NCI-H69 (cell line): ENCODE measurements at places on chromosomes 1 and 21.

GRCh38 chr1:76140227-76140626, 65.7 kb downstream of the ST6GALNAC3 start:
- peak; percentile 34 for DNase-seq

DNA sequence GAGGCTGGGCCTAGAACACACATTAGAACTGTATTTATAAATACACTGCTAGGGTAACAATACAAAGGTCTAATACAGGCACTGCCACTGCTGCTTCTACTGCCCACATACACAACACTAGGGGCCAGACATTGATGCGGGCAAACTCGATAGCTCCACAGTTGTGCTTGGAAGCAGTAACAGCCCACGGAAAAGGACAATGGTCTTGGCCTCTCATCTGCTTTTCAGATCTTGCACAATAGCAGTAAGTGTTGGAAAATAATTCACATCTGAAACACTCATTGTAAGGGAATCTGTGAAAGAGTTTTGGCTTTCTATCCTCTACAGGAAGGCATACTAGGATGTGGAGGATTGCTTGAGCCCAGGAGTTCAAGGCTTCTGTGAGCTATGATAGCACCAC, 6.9 kb upstream of the SPOCD1 start:
- DNase-seq, result no peak

DNA sequence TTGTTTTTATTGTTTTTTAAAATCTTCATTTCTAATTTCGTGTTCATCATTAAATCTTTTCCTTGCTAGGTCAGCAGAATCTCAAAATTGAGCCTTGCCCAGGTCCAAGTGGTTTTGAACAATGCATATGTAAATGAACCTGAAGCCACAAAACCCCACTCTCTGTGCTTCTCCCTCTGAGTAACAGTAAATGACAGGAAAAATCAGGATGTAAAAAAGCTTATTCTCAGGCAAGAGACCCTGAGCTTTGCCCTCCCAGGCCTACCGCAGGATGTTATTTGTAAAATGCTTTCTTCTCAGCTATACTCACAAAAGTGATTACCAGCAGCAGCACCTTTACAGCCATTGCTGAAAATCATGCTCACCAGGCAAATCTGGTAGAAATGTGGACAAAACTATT, 47.6 kb downstream of the TYW3 start:
- no peak for DNase-seq

DNA sequence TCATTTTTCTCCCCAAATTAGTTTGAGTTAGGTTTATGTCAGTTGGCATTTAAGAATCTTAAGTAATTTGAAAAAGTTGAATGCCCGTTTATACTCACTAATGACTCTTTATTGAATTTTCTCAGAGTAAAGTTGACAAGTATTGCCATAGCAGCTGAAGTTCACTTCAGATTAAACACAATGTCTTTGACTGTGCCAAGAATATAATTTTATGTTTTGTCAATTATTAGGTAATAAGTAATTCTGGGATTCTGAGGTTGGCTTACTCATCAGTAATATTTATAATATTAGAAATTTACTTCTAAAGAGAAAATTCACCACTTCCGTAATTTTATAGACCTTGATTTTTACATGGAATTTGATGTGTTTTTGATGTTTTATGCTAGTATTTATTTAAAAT, 369.3 kb upstream of the TMPRSS15 start:
- no peak for DNase-seq

DNA sequence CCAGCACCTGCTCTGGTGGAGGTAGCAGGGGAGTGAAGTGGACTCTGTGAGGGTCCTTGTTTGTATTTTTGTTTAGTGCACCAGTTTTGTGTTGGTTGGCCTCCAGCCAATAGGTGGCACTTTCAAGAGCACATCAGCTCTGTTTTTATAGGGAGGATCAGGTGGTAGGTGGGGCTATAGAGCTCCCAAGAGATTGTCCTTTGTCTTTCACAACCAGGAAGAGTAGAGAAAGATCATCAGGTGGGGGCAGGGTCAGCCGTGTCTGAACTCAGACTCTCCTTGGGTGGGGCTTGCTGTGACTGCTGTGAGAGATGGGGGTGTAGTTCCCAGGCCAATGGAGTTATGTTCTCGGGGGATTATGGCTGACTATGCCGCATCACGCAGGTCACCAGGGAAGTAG, 159.8 kb downstream of the ZNF326 start:
- peak; percentile 16 for DNase-seq
